ENCODE measurements at places on chromosomes 16 and 17.

DNA sequence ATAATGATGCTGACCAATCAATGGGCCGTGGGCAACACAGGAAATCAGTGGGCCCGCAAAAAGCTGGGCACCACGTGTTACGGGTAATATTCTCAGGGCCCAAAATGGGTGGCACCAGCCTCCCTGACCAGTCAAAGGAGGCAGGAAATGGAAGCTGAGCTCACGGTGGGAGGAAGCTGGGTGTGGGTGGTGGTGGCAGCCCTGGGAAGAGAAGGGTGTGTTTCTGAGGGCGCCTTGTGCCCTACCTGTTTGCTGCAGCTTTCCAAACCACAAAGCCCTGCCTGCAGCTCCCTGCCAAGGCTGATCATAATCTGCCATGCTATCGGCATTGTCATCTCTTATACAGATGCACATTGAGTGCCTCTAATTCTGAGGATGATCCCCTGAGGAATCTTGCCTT lies 457.9 kb downstream of the SLC39A11 start:
- DNase-seq: no peak

DNA sequence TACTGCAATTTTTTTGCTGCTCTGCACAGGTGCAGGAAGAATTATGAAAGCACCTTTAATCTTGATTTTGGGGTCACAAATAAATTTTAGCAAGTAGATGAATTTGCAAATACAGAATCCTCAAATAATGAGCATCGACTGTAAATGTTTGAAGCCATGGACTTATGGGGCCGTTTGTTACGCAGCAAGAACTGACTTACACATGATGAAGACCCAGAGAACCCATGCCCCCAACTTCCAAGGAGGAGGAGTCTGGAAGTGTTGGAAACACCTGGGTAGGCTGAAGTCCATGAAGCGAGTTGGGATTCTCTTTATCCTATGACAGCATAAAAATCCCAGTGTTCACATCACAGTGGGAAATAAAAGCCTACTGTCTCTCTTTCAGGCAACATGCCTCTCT lies 176.6 kb downstream of the RBFOX3 start:
- no peak for DNase-seq

DNA sequence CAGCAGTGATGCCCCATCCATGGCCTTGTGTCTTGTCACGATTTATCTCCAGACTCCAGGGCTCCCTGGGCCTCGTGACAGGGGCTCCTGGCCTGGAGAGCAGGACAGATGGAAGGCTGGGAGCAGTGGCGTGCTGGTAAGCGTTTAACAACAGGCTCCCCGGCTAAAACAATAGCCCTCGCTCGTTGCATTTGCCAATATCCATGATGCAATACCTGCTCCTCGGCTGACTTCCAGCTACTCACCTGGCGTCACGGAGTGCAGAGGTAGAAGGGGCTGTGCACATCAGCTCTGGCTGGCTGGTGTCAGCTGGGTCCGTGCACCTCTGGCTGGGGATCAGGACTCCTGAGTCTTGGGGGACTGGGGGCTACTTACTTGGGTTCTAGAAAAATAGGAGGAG lies 1.5 kb upstream of the BICDL2 start:
- no peak for DNase-seq

DNA sequence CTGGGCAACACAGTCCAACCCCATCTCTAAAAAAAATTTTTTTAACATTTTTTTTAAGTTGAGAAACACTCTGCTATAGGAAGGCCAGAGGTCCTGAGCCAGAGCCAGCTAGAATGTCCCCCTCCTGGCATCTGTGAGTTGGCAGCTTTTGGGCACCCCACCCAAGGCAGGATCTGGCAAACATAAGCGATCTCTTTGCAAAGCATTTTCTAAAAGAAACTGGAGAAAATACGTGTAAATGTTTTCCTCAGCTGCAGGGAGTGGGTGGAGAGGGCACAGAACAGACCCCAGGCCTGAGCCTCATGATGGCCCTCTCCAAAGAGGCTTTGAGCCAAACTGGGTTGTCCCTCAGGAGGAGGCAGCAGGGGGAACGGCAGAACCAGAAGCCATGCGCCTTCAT lies 11.7 kb downstream of the CAVIN1 start:
- no peak for DNase-seq

DNA sequence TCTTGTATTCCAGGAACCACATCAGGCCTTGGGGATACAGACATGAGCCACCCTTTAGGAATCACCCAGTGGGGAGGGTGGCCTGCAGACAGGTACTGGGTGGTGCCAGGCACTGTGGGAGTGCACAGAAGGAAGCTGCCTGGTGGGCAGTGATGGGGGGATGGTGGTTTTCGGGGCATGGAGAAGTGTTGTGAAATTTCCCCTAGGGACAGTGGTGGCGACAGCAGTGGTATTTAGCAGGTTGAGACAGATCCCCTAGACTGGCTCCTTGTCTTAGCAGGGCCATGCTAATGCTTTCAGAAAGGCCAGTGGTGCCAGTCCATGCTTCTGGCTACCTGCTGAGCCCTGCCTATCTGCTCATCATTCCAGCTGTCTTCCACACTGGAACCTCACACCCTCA lies 129.6 kb downstream of the SPACA3 start:
- DNase-seq: no peak

- DNase-seq: peak; percentile 52
Measured at GRCh38 chr16:87461466-87461991, 31.3 kb downstream of the ZCCHC14 start.

GRCh38 chr17:76982408-76983074 lies 114.3 kb downstream of the MGAT5B start:
- DNase-seq: no peak

DNA sequence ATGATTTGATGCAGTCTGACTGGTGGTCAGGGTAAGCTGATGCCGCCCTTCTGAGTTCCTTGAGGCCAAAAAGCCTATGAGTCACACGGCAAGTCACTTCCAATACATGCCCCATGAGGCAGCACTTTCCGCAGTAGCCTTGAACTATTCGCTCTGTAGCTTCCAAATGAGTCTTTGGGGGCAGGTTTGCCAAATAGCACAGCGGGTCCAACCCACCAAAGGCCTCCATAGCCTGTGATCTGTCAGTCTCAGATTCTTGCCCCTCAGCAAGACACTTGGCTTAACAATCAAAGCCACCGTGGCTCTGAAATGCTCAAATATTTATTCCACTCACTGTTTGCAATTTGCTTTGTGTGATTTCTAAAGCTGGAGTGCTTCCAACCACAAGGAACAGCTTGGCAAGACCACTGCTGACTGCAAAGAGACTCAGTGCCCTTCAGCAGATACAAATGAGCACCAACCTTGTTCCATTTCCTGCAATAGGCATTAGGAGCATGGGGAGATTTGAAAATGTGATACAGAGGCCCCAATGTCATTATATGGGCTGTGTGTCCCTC lies 45.4 kb downstream of the CLEC19A start:
- no peak for DNase-seq

DNA sequence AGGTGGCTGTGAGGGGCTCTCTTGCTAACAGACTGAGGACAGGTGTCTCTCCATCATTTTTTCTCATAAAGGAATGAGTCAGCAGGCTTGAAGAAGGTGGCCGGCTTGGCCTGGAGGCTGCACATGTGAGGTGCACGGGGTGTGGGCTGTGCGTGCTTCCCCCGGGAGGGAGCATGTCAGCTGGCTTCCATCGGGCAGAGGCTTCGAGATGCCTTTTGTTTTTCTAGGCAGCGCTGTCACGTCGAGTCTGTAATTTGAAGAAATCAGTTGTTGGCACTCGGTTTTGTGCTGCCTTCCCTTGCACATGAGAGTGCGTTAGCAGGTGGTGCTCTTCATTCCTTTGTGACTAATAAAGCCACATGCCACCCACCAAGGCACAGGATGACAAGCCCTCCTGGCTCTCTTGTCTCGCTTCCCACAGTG lies 89.7 kb downstream of the NPIPB11 start:
- DNase-seq: no peak

DNA sequence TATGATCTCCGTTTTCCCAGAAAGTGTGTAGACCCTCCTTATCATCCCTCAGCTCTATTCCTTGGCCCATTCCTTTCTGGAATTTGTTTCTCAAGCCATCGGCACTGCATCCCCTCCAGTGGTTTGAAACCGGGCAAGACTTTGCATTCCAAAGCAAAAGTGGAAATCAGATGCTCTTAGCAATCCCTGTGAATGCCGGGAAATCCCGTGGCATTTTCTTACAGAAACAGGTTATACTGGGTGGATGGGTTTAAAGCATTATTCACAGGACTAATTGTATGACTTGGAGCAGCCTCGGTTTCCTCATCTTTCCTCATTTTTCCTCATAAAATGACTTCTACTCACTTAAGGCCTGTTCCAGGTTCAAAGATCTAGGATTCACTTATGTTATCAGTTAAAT lies 52.0 kb downstream of the MAP2K6 start:
- no peak for DNase-seq

GRCh38 chr17:72380120-72380519 lies 259.3 kb downstream of the SOX9 start:
- DNase-seq: no peak

DNA sequence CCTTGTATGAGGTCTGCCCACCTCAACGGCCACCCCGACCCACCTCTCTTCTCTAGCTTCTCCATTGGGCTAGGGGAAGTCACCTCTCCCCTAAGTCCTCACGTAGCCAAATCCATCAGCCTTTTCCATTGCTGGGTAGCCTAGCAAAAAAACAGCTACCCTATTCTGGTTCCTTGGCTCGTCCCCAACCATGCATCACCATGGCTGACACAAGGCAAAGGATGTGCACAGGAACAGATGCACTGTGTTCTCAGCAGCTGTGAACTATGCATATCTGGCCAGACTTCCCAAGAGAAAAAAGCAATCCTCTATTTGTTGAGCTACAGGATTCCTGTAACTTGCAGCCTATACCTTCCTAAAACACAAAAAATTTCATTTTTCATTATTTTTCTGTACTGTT lies 22.0 kb upstream of the FLCN start:
- DNase-seq: no peak

GRCh38 chr17:65660947-65661346 lies 99.5 kb upstream of the AXIN2 start:
- no peak for DNase-seq

GRCh38 chr17:72991651-72992050 lies 100.8 kb downstream of the SLC39A11 start:
- no peak for DNase-seq

GRCh38 chr17:69098625-69099024 lies 37.9 kb upstream of the ABCA9 start:
- no peak for DNase-seq

Measured in activated CD4-positive, alpha-beta T cell treated with anti-CD3 and anti-CD28 coated beads, Interleukin-2, amount 50 U/mL, for 48 hours (primary cell).